Hematopoietic multipotent progenitor cell treated with erythropoietin and hydrocortisone succinate and interleukin-3 and kit ligand, for 15 days (in vitro differentiated cells): ENCODE measurements at places on chromosomes 3 and 15.

DNA sequence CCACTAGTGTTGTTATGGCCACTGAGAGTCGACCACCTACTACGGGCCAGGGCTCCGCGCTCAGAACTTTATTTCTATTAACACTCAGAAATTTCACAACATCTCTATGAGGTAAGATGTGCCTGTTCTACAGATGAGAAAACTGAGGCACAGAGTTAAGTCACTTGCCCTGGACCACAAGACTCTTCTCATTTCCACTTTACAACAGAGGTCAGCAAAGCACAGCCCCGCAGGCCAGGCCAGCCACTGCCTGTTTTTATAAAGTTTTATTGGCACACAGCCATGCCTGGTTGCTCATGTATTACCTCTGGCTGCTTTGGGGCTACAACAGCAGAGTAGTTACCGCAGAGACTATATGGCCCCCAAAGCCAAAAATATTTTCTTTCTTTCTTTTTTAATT, 503.6 kb downstream of the SHQ1 start:
- peak; percentile 17 for DNase-seq

GRCh38 chr15:56194035-56194434, 49.6 kb downstream of the RFX7 start:
- no peak for DNase-seq

DNA sequence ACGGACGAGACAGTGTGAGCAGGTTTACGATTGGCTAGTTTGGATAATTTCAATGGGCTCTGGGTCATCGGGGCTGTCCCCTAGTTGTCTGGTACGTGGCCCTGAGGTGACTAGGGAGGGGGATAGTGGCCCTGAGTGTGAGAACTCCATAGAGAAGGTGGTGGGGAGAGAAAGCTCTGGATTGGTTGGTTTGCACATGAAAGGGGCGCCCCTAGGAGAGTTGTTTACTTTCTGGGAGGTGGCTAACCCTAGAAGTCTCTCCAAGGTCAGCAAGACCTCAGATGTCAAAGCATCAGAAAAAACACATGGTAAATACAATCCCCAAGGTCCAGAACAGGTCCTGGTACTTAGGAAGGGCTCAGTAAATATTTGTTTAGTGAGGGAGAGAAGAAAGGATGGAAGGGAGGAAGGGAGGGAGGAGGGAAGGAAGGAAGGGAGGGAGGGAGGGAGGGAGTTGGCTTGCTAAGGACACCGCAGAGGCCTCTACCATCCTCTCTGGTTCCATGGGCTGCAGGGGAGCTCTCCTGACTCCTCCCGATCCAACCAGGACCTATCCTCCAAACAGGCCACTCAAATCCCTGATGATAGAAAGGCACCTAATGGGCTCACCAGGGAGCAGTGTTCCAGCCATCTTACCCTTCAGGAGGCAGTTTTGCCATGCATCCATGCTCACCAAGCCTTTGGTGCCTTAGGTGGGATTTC, 3.0 kb upstream of the TRH start:
- no peak for DNase-seq

GRCh38 chr15:47565949-47566348, 151.4 kb upstream of the SEMA6D start:
- DNase-seq: no peak

DNA sequence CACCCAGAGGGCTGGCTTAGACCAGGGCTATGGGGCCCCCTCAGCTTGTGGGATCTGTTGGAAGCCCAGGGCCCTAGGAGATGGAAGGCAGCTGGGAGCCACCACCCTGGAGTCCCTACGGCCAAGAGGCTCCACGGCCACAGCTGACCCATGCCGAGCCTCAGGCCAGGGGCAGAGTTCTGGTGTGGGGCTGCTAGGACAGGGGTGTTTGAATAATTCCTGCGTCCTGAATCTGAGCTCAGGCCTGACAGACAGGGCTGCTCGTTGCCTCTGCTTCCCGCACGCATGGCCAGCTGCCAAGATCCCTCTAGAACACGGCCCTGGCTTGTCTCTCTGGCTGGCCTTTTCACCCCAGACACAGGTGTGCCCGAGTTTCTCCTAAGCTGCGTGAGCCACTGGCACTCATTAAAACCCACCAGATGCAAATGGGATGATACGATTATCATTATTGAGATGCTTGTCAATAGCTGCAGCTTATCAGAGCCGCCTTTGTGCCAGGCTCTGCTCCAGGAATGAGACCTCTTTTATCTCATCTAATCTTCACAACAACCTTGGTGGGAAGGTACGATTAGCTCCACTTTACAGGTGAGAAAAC, 70.2 kb downstream of the EFCAB12 start:
- DNase-seq: no peak

DNA sequence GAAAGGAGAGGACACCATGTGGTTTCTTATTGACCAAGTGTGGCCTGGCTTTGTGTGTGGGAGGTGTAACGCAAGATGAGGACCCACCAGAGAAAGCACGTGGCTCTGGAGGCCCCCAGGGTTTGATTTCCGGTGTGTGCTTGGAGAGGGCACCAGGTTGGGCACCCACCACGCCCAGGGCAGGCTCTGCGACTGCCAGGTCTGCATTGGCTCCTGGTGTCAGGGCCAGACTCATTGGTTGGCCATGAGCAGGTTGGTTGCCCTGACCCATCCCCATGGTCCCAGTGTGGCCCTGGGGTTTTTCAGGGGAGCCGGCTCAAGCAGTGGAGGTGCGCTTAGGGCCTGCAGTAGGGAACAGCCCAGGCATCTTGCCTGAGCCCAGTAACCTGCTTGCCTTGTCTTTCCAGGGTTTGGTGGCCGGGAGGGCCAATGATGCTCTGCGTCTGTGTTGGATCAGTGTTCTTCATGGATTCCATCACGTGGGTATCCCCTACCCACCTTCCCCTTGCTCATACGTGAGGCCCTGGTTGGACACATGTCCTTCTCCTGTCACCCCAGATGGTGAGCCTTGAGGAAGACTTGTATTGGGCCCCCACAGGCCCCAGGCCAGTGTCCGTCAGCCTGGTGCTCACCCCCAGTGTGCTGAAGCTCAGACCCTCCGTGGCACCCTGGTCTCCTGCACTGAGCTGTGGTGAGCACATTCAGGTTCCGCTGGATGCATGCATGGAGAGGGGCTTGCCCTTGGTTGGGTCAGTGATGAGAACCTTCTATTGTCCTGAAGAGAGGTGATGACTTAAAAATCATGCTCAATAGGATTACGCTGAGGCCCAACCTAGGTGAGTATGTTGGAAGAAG, 193.9 kb downstream of the UBE3A start:
- DNase-seq: no peak
